ENCODE measurements at places on chromosomes 4 and X.
A peak's percentile ranks its signal among the peaks of the same experiment; 100 is the strongest.

DNA sequence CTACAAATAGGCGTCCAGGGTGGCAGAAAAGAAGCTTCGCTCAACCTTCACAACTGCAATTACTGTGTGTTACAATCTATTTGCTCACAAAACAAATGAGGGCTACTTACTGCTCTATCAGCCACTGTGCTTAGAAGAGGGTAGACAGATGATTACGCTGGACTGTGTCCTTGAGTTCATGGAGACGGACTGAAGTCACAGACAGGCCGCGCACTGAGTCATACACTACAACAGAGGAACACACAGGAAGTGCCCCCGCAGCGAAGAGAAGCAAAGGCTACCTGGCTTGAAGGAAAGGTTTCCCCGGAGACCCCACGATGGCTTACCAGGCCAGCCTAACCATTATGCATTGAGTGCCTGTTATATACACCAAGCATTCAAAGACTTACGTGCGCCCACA lies 25.6 kb downstream of the FAT1 start:
- DNase-seq = no peak

GRCh38 chrX:154142950-154143745 lies 895 bp upstream of the OPN1LW start:
- no peak for DNase-seq

DNA sequence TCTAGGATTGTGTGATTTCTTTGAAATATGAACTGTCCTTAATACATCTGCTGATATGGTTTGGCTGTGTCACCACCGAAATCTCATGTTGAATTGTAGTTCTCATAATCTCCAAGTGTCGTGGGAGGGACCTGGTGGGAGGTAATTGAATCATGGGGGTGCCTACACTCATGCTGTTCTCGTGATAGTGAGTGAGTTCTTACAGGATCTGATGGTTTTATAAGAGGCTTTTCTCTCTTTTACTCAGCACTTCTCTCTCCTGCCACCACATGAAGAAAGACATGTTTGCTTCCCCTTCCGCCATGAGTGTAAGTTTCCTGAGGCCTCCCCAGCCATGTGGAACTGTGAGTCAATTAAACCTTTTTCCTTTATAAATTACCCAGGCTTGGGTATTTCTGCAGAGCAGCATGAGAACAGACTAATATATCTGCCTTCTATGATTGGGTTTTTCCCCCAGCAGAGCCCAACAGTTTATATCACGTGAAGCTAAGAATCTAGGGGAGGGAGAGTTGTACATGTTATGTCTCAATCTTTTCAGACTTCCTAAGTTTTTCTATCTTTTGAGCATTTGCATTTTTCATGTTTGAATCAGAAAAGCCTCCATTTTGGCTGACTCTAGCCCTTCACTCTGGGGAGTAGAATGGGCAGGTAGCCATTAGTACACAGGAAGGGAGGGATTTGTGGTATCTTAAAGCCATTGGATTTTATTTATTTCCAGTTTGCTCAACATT lies 58.9 kb downstream of the PLAC1 start:
- DNase-seq = peak; percentile 91

GRCh38 chr4:188246488-188246887 lies 107.2 kb downstream of the TRIML1 start:
- DNase-seq = peak; percentile 19

DNA sequence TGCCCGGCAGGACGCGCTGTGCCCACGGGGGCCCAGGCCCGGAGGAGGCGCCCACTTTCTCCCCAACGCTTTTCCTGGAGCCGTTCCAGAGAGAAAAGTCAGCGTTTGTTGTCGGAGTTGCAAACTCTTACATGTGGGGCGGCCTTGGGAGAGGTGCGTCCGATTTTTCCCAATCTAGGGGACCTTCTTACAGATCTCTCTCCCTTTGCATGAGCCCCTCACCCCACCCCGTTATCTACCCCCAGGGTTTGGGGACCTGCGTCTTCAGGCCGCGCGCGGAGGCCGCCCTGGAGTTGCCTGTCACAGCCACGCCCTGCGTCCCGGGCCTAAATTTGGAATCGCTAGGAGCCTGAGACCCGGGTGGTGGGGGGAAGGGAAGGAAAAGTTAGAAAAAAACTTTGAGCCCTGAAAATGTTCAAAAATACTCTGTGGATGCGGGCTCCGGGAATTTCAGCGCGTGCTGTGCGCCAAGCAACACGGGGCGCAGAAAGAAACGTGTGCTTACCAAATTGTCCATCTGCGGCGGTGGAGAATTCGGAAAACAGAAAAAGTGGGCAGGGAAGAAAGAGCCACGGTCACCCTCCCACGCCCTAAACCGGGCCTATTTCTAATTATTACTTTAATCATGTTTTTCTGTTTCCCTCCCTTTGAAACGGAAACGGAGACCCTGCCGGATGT lies 587 bp downstream of the CD99 start:
- peak; percentile 50 for DNase-seq

- DNase-seq = peak; percentile 9
Observed at GRCh38 chr4:150462743-150463142, 119.2 kb upstream of the MAB21L2 start.

GRCh38 chr4:132958457-132959263 lies 190.4 kb upstream of the PCDH10 start:
- DNase-seq = no peak

DNA sequence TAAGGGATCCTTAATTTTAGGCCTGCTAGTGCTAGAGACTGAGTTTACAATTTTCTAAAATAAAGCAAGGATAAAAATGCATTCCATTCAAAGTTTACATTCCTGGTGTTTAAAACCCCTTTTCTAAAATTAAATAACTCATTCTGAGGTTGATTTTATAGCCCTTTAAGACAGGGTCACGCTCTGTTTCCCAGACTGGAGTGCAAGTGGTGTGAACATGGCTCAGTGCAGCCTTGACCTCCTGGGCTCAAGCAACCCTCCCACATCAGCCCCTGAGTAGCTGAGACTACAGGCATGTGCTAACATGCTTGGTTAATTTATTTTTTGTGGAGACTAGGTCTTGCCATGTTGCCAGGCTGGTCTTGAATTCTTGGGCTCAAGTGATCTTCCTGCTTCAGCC lies 6.8 kb upstream of the CDKL2 start:
- peak; percentile 36 for DNase-seq

DNA sequence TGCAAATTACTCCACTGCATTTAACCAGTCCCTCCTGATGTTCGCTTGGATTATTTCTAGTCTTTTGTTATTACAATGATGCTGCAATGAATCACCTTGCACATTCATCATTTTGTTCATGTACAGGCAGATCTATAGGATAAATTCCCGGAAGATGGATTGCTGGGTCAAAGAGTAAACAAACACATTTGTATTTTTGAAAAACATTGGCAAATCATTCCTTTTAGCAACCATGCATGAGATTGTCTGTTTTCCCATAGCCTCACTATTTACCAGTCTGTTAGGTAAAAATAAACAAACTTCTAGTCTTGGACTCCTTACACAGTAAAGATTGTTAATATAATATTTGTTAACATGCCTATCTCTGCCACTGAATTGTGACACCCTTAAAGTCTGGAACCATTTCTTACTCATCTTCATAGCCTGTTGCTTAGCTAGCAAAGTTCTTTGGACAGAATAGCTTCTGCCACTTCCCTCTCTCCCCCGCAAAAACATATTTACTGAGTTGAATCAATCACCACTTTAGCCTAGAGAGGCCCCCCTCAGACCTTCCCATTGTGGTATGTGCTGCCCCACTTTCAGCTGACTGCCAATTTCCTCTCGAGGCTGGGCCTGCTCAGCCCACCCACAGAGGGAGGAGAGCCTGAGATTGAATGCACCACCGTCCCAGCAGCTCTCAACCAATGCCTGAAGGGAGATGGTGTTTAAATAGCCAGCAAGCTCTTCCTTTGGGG lies 108.4 kb upstream of the ATXN3L start:
- peak; percentile 95 for DNase-seq

- DNase-seq = no peak
Observed at GRCh38 chrX:151912221-151912620, 468 bp upstream of the MAGEA4 start.

DNA sequence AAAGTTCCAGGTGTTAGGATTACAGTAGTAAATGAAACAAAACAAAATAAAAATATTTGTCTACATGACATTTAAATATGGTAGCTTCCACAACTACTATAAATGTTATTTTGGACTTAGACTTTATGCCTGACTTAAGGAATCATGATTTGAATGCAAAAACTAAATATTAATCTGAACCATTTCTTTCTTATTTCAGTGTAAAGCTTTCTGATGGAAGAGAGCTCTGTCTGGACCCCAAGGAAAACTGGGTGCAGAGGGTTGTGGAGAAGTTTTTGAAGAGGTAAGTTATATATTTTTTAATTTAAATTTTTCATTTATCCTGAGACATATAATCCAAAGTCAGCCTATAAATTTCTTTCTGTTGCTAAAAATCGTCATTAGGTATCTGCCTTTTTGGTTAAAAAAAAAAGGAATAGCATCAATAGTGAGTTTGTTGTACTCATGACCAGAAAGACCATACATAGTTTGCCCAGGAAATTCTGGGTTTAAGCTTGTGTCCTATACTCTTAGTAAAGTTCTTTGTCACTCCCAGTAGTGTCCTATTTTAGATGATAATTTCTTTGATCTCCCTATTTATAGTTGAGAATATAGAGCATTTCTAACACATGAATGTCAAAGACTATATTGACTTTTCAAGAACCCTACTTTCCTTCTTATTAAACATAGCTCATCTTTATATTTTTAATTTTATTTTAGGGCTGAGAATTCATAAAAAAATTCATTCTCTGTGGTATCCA lies 1.6 kb downstream of the CXCL8 start:
- no peak for DNase-seq

DNA sequence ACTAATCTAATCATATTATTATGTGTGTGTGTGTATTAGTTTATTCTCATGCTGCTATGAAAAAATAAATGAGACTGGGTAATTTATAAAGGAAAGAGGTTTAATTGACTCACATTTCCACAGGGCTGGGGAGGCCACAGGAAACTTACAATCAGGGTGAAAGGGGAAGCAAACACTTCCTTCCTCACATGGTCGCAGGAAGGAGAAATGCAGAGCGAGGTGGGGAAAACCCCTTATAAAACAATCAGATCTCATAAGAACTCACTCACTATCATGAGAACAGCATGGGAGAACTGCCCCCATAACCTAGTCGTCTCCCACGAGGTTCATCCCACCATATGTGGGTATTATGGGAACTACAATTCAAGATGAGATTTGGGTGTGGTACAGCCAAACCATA lies 190.9 kb upstream of the TAPT1 start:
- no peak for DNase-seq

- DNase-seq = no peak
Observed at GRCh38 chr4:95929448-95930064, 89.7 kb downstream of the PDHA2 start.

DNA sequence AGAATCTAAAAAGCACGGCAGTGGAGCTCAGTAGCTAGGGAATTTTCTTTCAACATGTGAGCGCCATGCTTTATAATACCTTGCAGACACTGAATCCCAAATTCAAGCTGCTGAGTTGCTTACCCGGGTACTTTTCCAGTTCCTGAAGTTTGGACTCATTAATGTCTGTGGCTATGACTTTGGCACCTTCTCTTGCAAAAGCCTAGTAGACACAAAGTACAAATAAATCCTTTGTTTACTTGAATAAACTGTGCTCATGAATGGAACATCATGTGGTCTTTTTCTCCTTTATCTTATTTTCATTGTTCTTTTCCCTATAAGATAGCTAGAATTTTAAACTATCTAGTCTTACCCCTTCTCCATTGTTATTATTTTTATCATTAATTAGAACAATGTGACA lies 4.6 kb downstream of the BDH2 start:
- DNase-seq = no peak

All from fibroblast of skin of scalp (primary cell).